HuH-7 (cell line): ENCODE measurements at places on chromosomes 7 and 10.

GRCh38 chr7:155729847-155730246 lies 82.4 kb downstream of the SHH start:
- DNase-seq = no peak

- DNase-seq = no peak
Observed at GRCh38 chr7:80699045-80699638, 60.7 kb downstream of the CD36 start.

GRCh38 chr7:47691988-47692387 lies 110.1 kb upstream of the TNS3 start:
- no peak for DNase-seq

GRCh38 chr7:8724080-8724718 lies 290.8 kb downstream of the NXPH1 start:
- DNase-seq = peak; percentile 78

- DNase-seq = no peak
Observed at GRCh38 chr7:30859940-30860496, 51.6 kb upstream of the AQP1 start.

- no peak for DNase-seq
Observed at GRCh38 chr7:94314413-94315410, 80.0 kb upstream of the COL1A2 start.

DNA sequence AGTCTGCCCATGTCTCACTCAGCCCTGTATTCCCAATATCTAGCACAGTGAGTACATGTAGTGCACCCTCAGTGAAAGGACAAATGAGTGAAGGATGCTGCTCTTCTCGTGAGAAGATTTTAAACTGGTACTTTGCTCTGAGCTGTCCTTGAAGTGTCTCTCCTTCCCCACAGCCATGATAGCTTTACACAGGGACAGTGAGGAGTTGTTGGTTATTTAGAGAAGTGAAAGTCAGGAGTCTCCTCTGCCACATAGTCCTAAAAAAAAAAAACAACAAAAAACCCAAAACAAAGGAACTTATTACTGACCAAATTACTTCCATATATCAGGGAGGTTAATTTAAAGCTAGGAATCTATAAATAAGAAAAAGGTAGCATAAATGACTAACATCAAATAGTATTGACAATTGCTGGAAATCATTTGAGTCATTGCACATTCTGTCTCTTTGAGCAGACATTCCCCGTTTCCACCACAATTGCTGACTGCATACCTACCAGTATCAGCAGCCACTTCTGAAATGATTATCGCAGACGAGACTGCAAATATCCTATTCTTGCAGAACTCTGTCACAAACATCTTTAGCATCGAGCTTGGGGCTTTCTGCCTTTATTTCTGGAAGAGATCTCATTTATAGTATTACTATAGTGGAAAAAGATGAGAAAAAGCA lies 202.1 kb downstream of the PTEN start:
- DNase-seq = no peak

GRCh38 chr10:117322260-117322659 lies 53.0 kb downstream of the PDZD8 start:
- no peak for DNase-seq

GRCh38 chr10:132326925-132327324 lies 5.1 kb upstream of the LRRC27 start:
- DNase-seq = no peak

DNA sequence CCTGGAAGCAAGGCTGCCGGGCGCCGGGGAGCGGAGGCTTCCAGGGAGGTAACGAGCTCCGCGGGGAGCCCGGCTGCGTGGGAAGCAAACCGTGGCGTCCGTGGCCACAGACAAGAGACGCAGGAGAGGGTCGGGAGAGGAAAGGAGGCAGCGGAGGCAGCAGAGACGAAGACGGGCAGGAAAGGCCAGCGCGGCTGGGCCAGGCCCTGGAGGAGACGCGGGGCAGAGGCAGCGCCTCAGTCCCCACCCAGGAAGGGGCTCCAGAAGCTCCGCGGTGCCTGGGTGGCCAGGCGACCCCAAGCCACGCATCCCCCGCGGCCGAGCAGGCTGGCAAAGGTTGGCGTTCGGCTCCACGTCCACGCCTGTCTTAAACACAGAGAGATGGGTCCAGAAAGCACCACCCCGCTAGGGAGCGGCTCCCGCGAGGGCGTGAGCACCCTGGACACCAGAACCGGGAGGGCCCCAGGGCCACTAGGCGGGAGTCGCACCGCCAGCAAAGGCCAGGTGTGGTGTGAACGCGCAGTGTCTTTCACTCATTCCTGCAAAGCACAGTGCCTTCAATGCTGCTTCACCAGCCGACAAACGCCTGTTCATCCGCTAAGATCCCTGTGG lies 97.3 kb downstream of the PTPRN2 start:
- no peak for DNase-seq

DNA sequence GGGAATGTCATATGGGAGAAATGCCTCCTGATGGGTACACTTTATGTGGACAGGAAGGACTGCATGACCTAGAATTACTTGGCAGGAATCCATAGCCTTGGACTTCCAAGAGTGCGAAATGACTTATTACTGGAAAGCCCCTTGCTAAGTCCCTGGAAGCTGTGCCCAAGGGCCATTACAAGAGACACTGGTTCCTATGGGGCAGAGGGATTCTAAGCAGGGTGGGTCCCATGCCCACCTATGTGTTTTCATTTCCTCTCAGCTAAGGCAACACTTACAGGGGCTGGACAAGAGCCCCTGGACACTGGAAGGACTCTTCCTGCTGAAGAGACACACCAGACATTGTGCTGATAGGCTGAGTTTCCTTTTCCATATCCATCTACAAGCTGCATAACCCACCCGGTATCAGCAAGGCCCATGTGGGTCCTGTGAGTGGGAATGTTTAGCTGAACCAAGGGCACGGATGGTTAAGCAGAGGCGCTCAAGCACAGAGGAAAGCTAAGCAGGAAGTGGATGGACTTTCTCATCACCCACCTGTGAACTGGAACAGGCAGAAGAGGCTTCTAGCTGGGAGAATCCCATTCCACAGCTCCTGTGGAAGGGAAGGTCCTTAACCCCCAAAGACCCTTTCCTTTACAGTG lies 56.2 kb downstream of the XPNPEP1 start:
- no peak for DNase-seq

- no peak for DNase-seq
Observed at GRCh38 chr7:42972699-42973500, 40.7 kb downstream of the MRPL32 start.

GRCh38 chr10:90276894-90277475 lies 575.6 kb downstream of the KIF20B start:
- no peak for DNase-seq

DNA sequence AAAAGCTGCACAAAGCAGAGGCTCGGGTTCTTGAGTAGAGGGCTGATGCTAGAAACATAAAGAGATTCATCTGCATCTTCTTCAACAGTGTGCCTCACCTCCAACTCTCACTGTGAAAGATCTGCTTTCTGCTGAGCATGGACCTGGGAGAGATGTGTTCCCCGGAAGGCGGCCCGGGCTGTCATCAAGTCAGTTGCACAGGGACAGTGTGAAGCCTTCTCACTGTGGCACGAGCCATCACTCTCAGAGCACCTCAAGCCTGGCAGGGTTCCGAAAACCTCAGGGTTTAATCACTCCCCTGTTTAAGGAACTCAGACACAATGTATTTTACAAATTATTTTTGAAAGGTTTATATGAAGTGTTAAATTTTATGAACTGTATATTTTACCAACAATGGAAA lies 98.7 kb downstream of the RBM20 start:
- no peak for DNase-seq

DNA sequence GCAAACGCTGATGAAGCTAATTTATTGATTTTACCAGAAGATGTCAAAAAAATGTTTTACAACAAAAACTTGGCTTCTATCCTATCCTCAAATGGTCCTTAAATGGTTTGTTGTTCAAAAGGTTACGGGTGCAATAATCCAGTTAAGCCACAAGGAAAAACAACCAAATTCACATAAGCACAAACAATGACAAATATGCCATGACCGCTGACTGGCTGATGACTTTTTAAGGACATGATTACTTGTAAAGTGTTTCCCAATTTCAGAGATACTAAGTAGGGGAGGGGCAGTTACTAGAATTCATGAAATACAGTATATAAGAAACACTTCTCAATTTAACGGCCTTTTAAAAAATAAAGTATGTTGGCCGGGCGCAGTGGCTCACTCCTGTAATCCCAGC lies 28.8 kb downstream of the ABI1 start:
- no peak for DNase-seq

GRCh38 chr10:75186310-75186709 lies 24.3 kb upstream of the VDAC2 start:
- no peak for DNase-seq

DNA sequence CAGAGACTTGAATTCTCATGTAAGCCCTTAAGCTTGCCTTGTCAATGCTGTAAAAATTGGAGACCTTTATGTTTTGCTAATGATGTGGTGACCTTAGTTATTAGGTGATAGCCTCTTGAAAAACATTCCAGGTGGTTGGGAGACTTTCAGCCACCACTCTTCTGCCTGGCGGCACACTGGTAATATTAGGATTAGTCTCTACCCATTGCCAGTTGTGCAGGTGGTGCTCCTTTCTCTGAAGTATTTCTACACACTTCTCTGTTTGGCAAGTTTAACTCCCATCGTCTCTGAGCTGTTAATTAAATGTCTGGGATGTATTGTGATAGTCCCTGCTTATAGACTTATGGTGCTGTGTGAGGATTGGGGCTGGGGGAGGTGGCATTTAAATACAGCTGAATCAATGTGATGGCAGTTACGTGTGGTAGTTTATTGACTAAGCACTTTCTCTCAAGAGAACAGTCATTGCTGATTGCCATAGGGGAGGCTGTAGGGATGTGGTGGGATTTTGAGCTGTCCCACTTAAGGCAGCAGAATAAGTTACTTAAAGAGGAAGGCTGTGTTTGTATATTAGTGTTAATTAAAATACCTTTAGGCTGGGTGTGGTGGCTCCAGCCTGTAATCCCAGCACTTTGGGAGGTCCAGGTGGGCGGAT lies 61.7 kb downstream of the DAGLB start:
- no peak for DNase-seq

GRCh38 chr10:84138478-84139125 lies 707 bp upstream of the GHITM start:
- DNase-seq = peak; percentile 8

DNA sequence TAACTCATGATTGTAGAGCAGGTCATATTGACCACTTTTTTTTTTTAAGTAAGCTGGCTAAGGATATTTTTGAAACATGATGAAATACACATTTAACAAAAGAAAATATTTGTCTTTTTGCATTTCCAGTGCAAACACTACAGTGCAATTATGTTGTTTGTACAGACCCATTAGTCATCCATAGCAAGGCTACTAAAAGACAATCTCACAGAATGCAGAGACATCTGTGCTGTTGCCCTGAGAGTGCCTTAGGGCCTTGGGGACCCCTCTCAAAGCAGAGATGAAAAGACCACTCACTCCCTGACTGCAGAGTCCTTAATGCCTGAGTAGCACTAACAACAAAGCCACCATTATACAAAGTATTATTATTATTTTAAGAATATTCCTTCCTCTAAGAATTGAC lies 104.5 kb downstream of the NRCAM start:
- DNase-seq = peak; percentile 26

DNA sequence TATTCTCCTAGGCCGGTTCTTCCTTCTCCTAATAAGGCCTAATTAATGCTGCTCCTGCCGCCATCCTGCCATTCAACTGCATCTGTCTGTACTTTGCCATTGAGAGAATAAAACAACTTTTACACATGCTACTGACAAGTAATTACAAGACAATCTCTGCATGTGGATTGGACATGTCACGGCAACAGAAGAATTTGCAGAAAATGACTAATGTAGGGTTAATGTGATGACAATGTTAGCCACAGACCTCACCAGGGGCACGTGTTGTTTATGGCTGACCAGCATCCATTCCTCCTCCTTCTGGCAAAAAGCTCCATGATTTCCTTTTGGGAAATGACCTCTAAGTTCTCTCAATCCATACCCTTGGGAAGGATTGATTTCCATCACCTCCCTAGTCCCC lies 58.0 kb downstream of the NEBL start:
- DNase-seq = no peak

DNA sequence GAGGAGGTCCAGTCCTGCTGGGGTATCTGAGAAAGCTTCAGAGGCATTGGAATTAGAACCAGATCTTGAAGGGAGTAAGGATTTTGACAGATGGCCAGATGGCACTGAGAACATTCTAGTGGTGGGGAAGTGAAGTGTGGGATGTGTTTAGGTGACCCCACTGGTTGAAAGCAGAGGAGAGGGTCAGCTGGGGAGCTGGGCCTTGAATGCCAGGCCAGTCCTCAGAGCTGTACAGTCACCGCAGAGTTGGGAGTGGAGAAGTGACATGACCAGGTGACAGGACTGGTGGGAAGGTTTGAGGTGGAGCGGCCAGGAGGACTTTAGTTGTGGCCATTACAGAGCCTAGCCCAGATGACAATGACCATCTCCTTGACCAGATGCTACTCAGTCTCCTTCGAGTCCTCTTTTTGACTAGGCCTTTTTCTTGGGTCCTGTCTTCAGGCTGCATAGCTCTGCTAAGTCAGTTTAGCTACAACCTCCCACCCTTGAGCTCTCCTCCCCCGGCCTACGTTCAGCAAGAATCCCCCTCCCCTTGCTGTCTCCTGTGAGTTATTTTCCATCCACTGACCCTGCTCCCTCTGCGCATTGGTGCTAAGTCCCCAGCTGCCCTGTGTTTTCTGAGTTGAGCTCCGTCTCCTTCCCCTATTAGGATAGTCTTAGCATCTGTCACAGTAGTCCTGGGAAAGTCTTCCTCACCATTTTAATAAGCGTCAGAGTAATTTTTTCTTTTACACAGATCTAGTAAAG lies 56.3 kb downstream of the CCNY start:
- no peak for DNase-seq

GRCh38 chr7:70594170-70594569 lies 537.8 kb upstream of the GALNT17 start:
- no peak for DNase-seq

DNA sequence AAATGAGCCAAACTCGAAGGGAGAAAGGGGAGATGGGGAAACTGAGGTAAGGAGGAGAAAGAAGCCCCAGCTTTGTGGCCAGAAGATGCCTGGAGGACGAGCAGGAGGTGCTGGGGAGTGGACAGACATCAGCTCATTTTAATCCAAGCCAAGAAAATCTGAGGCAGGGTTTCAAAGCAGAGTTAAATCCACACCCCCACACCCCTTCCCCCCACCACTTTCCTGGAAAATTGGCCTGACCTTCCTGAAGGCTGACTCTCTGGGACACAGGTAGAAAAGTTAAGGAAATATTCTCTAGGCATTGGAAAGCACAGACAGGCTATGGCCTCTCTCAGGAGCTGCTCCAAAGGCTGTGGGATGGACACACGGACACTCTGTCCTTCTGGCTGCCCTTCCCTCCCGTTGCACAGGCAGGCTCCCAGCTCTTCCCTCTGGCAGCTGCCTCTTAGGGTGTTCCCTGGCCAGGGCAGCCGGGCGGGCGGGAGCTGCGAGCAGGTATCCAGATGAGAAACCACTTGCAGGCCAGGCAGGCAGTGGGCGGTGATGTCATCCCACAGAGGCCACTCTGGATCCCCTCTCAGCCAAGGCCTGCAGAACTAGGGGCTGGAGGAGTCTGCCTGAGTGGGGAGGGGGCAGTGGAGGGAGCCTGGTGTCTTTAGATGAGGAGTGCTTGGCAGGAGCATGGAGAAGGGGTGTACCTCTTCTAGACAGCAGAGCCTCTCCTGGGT lies 171.8 kb downstream of the NEURL1 start:
- no peak for DNase-seq

- DNase-seq = no peak
Observed at GRCh38 chr7:467393-467828, 52.2 kb downstream of the PDGFA start.

GRCh38 chr10:14723052-14723689 lies 51.5 kb downstream of the FAM107B start:
- no peak for DNase-seq

- DNase-seq = no peak
Observed at GRCh38 chr10:33323721-33324120, 10.7 kb downstream of the NRP1 start.

GRCh38 chr7:145269418-145270161 lies 433.7 kb upstream of the TPK1 start:
- peak; percentile 25 for DNase-seq
